COLO829 (cell line): ENCODE measurements at places on chromosomes 2 and 18.
A peak's percentile ranks its signal among the peaks of the same experiment; 100 is the strongest.

GRCh38 chr2:221270806-221271205, 301.3 kb downstream of the EPHA4 start:
- DNase-seq, result no peak

GRCh38 chr18:55497825-55498403, 90.1 kb downstream of the TCF4 start:
- DNase-seq, result no peak

- peak; percentile 28 for DNase-seq
Observed at GRCh38 chr2:101349893-101350662, 37.2 kb downstream of the CREG2 start.

DNA sequence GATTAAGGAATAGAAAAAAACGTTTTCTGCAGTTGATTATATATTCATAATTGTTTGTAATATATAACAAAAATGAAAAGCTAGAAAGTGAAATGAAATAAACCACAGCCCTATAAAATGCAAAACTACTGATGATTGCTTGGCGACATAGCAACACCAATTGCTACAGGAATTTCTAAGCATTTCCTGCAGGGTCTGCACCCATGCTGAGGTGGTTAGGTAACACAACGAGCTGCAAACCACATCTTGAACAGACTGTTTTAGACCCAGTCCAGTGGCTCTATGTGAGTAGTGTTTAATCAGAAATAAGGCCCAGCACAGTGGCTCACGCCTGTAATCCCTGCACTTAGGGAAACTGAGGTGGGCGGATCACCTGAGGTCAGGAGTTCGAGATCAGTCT, 17.2 kb upstream of the UGT1A9 start:
- no peak for DNase-seq
